Tibial artery (tissue), 4 donors: ENCODE measurements at places on chromosomes 5 and 9.

GRCh38 chr9:124390794-124391658 lies 24.2 kb downstream of the PSMB7 start:
- no peak overlapping the region for H3K27ac ChIP-seq
- no peak for DNase-seq
- H3K27me3 ChIP-seq = no peaks in the 10 kb centered on the region
- no peaks in the 10 kb centered on the region for H3K36me3 ChIP-seq

DNA sequence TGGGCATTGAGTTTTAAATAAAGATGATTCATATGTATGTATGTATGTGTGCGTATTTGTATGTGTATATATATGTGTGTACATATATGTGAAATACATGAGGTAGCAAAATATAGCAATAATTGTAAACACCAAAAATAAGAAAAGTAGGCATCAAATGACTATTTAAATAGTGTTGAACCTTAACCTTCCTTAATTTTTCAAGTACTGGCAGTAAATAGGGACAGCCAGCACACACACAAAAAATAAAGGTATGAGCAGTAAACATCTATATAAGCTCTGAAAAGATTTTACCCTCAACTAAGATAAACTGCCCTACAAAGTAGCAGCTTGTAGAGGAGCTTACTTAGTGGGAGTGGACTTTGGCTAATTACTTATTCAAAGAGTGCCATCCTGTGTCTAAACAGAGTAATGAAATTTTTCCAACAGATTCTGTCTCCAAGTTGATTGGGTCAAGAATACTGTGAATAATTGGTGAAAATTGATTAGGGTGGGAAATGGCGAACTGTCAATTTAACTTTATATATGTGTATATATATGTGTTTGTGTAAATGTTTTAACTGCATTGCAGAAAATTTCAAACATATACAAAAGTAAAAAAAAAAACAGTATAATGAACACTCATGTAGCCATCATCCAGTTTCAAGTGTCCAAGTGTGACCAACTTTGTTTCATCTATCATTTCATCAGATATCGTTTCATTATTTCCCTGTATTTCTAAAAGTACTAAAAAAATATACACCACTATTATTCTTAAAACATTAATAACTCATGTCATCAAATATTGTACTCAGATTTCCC lies 2.0 kb upstream of the ADAMTS6 start:
- H3K27me3 ChIP-seq = no peaks in the 10 kb centered on the region
- no peak for DNase-seq
- peak overlapping the region; percentile 58 for H3K4me3 ChIP-seq
- H3K4me1 ChIP-seq = peaks cover 3% of the 10 kb centered on the region

- H3K4me1 ChIP-seq = peaks cover 13% of the 10 kb centered on the region
- DNase-seq = peak; percentile 57
- no peaks in the 10 kb centered on the region for H3K36me3 ChIP-seq
- peak overlapping the region; percentile 83 for H3K27ac ChIP-seq
Measured at GRCh38 chr9:100427366-100428263, 672 bp downstream of the MSANTD3 start.

GRCh38 chr5:161507591-161507990 lies 38.9 kb downstream of the GABRB2 start:
- H3K4me1 ChIP-seq = no peaks in the 10 kb centered on the region
- H3K27me3 ChIP-seq = no peaks in the 10 kb centered on the region
- H3K27ac ChIP-seq = no peak overlapping the region
- no peaks in the 10 kb centered on the region for H3K36me3 ChIP-seq

- no peak overlapping the region for H3K4me3 ChIP-seq
- no peak for DNase-seq
- H3K4me1 ChIP-seq = no peaks in the 10 kb centered on the region
- H3K27ac ChIP-seq = no peak overlapping the region
- peaks cover 78% of the 10 kb centered on the region for H3K36me3 ChIP-seq
Measured at GRCh38 chr9:99051851-99052250, 53.1 kb upstream of the TGFBR1 start.
